Activated naive CD4-positive, alpha-beta T cell treated with anti-CD3 and anti-CD28 coated beads, Interleukin-2, amount 50 U/mL, for 72 hours (primary cell): ENCODE measurements at places on chromosomes 3 and 15. TPM values are rescaled to one million over a fixed set of nuclear protein-coding genes. Genes with fewer than 3 reads are reported as not detected.

Gene NUSAP1
- total RNA-seq: 181 TPM

Gene ARL13B
- total RNA-seq: 9.0 TPM

Gene CHRM5
- not detected for total RNA-seq

Gene MLF1
- total RNA-seq: 1.2 TPM

Gene GHSR
- total RNA-seq: not detected

Gene CEP70
- total RNA-seq: 41.6 TPM

Gene NOX5
- total RNA-seq: 0.23 TPM

Gene CAV3
- total RNA-seq: not detected

Gene SLC28A2
- total RNA-seq: not detected

Gene INKA1
- 0.30 TPM for total RNA-seq

Gene FAM107A
- not detected for total RNA-seq

Gene CHRFAM7A
- not detected for total RNA-seq

Gene GNAT1
- total RNA-seq: not detected

Gene MITF
- not detected for total RNA-seq

Gene IL20RB
- total RNA-seq: 1.9 TPM

Gene CHL1
- total RNA-seq: not detected

Gene SLC7A14
- total RNA-seq: not detected

Gene LRRC31
- total RNA-seq: not detected

Gene MASP1
- not detected for total RNA-seq

Gene PCOLCE2
- total RNA-seq: not detected

Gene CSTA
- total RNA-seq: not detected

Gene ATP10A
- 44.6 TPM for total RNA-seq

Gene CATSPER2
- 8.1 TPM for total RNA-seq

Gene GOLGA6L9
- total RNA-seq: 4.4 TPM

Gene GPR149
- not detected for total RNA-seq

Gene ZNF280D
- total RNA-seq: 17.6 TPM

Gene TICRR
- 22.8 TPM for total RNA-seq

Gene LIPC
- 0.64 TPM for total RNA-seq

Gene SOX2
- total RNA-seq: 0.19 TPM

Gene SENP8
- 0.36 TPM for total RNA-seq

Gene ITIH1
- not detected for total RNA-seq

Gene ABCF3
- total RNA-seq: 76.6 TPM
